Upper lobe of right lung (tissue), 1 donor: ENCODE measurements at places on chromosomes 4 and X. TPM values are rescaled to one million over a fixed set of nuclear protein-coding genes. Genes with fewer than 3 reads are reported as not detected.
A peak's percentile ranks its signal among the peaks of the same experiment; 100 is the strongest.

- no peaks in the 10 kb centered on the region for H3K36me3 ChIP-seq
- no peaks in the 10 kb centered on the region for H3K27me3 ChIP-seq
- DNase-seq: peak; percentile 94
- H3K27ac ChIP-seq: peak overlapping the region; percentile 55
- peaks cover 3% of the 10 kb centered on the region for H3K4me1 ChIP-seq
These were observed 1.3 kb upstream of the EOLA1 start for GRCh38 chrX:149539283-149540130.

SLC38A5 gene
- total RNA-seq: 21.5 TPM

- H3K27me3 ChIP-seq: no peaks in the 10 kb centered on the region
- H3K4me3 ChIP-seq: no peak overlapping the region
- no peak overlapping the region for H3K27ac ChIP-seq
- H3K36me3 ChIP-seq: no peaks in the 10 kb centered on the region
- H3K4me1 ChIP-seq: no peaks in the 10 kb centered on the region
These were observed 68.4 kb downstream of the DHRSX start for GRCh38 chrX:2432298-2432863.

GRCh38 chr4:13653766-13654161, 26.2 kb upstream of the BOD1L1 start:
- H3K27ac ChIP-seq: no peak overlapping the region
- H3K27me3 ChIP-seq: peaks cover 3% of the 10 kb centered on the region
- peaks cover 5% of the 10 kb centered on the region for H3K4me1 ChIP-seq
- H3K4me3 ChIP-seq: peak overlapping the region; percentile 52
- H3K36me3 ChIP-seq: no peaks in the 10 kb centered on the region
- no peak for DNase-seq

- no peak for DNase-seq
- no peaks in the 10 kb centered on the region for H3K36me3 ChIP-seq
- no peaks in the 10 kb centered on the region for H3K27me3 ChIP-seq
These were observed 65.4 kb upstream of the ENPP6 start for GRCh38 chr4:184282895-184283654.

- peaks cover 13% of the 10 kb centered on the region for H3K4me1 ChIP-seq
- H3K4me3 ChIP-seq: no peak overlapping the region
- DNase-seq: no peak
These were observed 8.0 kb downstream of the PPARGC1A start for GRCh38 chr4:23881674-23882337.

DNA sequence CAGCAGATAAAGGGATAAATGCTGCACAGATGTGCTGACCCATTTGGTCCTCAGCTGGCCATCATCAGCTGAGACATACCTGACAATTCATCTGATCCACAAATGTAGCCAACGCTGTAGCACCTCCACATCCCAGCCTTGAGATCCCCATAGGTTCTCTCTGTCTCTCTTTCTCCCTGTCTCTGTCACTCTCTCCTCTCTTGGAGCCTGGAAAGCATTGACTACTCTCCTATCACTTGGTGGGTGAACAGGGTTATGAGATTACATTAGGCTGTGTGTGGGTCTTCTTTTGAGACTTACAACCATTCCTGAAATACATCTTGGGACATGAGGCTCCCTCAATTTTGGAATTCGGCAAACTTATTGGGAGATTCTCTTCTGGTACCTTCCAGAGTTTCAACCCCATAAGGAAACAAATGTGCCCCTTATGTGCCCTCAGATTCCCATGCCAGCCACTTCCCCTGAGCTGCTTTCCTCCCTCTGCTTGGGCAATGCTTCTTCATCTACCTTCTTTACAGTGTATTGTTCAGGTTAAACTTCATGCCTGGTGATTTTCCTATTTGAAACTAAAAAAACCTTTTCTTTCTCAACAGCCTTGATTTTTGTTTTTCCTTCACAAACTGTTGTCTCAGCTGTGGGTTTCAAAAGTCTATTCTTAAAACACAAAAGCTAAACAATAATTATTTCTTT, 29.1 kb upstream of the FGF2 start:
- H3K36me3 ChIP-seq: no peaks in the 10 kb centered on the region
- no peak overlapping the region for H3K4me3 ChIP-seq
- no peak for DNase-seq
- no peaks in the 10 kb centered on the region for H3K27me3 ChIP-seq
- H3K27ac ChIP-seq: peak overlapping the region; percentile 58

DUSP21 gene
- not detected for total RNA-seq

- no peaks in the 10 kb centered on the region for H3K4me1 ChIP-seq
- DNase-seq: no peak
- no peak overlapping the region for H3K27ac ChIP-seq
- no peak overlapping the region for H3K4me3 ChIP-seq
- no peaks in the 10 kb centered on the region for H3K27me3 ChIP-seq
- H3K36me3 ChIP-seq: no peaks in the 10 kb centered on the region
These were observed 39.1 kb downstream of the HEPH start for GRCh38 chrX:66203114-66203513.

DIPK2B gene
- 27.7 TPM for total RNA-seq

- H3K27ac ChIP-seq: no peak overlapping the region
- no peaks in the 10 kb centered on the region for H3K4me1 ChIP-seq
- DNase-seq: no peak
- H3K4me3 ChIP-seq: no peak overlapping the region
- no peaks in the 10 kb centered on the region for H3K27me3 ChIP-seq
These were observed 30.5 kb upstream of the TTC29 start for GRCh38 chr4:146976145-146976544.

GRCh38 chr4:184815046-184815877, 10.5 kb downstream of the ACSL1 start:
- peaks cover 58% of the 10 kb centered on the region for H3K4me1 ChIP-seq
- H3K36me3 ChIP-seq: no peaks in the 10 kb centered on the region
- H3K4me3 ChIP-seq: peak overlapping the region; percentile 21
- DNase-seq: peak; percentile 88
- H3K27me3 ChIP-seq: no peaks in the 10 kb centered on the region

- no peaks in the 10 kb centered on the region for H3K4me1 ChIP-seq
- no peak overlapping the region for H3K27ac ChIP-seq
- no peaks in the 10 kb centered on the region for H3K36me3 ChIP-seq
- no peak overlapping the region for H3K4me3 ChIP-seq
These were observed 53.7 kb upstream of the NKX1-1 start for GRCh38 chr4:1459722-1460511.

DNA sequence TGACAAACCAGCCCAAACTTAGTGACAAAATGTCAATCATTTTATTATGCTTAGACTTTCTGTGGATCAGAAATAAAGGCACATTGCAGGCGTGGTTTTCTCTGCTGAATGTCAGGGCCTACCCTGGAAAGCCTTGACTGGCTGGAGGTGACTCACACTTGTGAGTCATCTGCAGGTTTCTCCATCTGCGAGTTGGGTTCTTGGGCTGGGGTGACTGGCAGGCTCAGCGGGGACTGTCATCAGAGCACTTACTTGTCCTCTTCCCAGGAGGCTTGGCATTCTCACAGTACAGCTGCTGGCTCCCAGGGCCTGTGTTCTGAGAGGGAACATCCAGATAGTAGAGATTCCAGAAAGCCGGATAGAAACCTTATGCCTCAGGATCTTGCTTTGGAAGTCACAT, 153.8 kb upstream of the AGA start:
- no peak for DNase-seq
- H3K27ac ChIP-seq: no peak overlapping the region
- H3K27me3 ChIP-seq: no peaks in the 10 kb centered on the region
- no peaks in the 10 kb centered on the region for H3K4me1 ChIP-seq
- no peak overlapping the region for H3K4me3 ChIP-seq
- no peaks in the 10 kb centered on the region for H3K36me3 ChIP-seq

DNA sequence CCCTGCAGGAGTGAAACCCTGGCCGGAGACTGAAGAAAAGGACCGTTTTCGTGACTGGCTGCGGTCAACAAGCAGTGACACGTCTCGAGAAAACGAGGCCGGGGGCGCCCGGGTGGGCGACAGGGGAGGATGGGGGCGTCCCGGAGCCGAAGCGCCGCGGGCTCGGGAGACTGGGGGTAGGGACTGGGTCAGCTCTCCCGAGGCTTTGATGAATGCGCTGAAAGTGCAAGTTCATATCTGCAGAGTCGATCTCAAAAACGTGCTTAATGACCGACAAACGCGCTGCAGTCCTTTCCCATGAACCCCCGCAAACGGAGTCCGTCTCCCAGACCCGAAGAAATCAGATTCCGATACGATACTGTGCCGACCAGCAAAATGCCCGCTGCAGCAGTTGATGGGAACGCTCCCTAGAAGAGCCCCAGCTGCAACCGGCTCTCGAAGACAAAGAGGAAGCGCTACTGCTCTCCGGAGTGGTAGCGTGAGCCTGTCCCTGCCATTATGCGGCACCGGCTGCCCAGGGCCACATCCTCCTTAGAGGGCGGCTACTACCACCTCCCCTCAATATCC, 806 bp upstream of the CD99L2 start:
- H3K27ac ChIP-seq: peak overlapping the region; percentile 68
- peak; percentile 67 for DNase-seq
- H3K4me3 ChIP-seq: peak overlapping the region; percentile 63
- H3K36me3 ChIP-seq: no peaks in the 10 kb centered on the region

DNA sequence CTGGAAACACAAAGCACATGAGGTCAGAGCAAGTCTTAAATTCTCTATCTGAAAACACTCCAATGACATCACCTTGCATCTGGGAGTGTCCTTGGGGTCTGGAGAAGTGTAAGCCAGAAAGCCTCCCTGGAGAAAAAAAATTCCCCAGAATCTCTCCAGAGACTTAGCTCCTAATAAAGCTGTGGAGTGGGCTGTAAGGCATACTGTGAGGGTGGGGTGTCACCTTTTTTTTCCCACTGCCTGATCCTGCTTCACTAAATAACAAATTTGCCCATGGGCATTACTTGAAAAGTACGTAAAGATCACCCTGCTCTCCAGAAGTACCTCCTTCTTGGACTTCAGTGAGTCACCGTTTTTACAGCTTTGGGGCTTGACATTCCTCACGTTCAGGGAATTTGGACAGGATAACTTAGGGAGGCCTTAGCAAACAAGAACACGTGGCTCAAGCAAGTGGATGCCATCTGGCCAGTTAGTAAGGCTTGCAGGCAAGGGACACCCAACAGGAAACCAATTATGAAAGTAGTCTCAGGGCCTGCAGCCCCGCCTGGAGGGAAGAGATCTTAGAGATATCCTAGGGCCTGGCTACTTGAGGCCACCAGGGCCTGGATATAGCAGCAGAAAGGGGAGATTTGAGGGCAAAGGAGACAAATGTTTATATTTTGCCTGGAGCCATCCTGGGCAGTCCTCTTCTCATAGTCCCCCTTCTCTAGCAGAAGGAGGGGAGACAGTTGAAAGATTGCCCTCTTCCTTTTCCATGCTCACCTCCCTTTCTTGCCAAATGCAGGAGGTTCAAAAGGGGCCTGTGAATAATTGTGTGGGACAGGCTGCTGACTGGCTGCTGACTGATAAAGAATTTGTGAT, 60.1 kb upstream of the PLAC1 start:
- no peaks in the 10 kb centered on the region for H3K36me3 ChIP-seq
- peak; percentile 60 for DNase-seq
- H3K4me1 ChIP-seq: no peaks in the 10 kb centered on the region
- H3K27ac ChIP-seq: peak overlapping the region; percentile 30
- H3K27me3 ChIP-seq: no peaks in the 10 kb centered on the region

DNA sequence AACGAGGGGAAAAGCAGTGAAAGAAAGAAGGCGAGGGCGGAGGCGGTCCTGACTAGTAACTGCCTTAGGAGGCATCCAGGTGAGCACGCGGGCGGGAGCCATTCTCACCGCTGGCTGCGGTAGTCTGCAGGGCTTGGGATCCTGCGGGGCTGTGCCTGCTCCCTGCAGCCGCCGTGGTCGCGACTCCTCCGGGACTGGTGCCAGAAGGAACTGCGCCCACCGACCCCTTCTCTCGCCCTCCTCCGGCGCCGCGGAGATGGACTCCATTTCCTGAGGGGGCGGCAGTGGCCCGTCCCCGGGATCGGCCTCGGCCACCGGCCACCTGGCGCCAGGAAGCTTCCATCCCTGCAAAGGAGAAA, 543 bp downstream of the NFXL1 start:
- H3K4me1 ChIP-seq: peaks cover 10% of the 10 kb centered on the region
- H3K27me3 ChIP-seq: no peaks in the 10 kb centered on the region
- H3K27ac ChIP-seq: peak overlapping the region; percentile 79
- H3K36me3 ChIP-seq: peaks cover 14% of the 10 kb centered on the region
- DNase-seq: peak; percentile 77
- peak overlapping the region; percentile 83 for H3K4me3 ChIP-seq

- H3K27ac ChIP-seq: no peak overlapping the region
- H3K36me3 ChIP-seq: no peaks in the 10 kb centered on the region
- H3K27me3 ChIP-seq: no peaks in the 10 kb centered on the region
- DNase-seq: no peak
- H3K4me1 ChIP-seq: no peaks in the 10 kb centered on the region
These were observed 166.8 kb downstream of the COL4A6 start for GRCh38 chrX:108271397-108271787.

- no peak overlapping the region for H3K4me3 ChIP-seq
- H3K27me3 ChIP-seq: no peaks in the 10 kb centered on the region
- no peaks in the 10 kb centered on the region for H3K4me1 ChIP-seq
- H3K36me3 ChIP-seq: no peaks in the 10 kb centered on the region
- DNase-seq: no peak
These were observed 51.8 kb upstream of the VEGFD start for GRCh38 chrX:15435836-15436619.

DNA sequence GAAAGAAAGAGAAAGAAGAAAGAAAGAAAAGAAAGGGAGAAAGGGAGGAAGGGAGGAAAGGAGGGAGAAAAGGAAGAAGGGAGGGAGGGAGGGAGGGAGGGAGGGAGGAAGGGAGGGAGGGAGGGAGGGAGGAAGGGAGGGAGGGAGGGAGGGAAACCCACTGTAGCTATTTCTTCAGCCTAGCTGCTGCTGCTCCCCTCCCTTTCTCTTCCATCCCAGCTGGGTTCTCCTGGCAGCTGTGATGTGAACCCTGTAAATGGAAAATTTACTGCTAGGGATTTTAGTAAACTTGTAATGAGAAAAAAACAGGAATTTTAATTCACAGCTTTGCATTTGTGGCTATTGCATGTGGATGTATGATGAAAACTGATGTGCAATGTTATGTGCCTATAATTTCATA, 8.0 kb downstream of the NR0B1 start:
- H3K27me3 ChIP-seq: no peaks in the 10 kb centered on the region
- H3K4me3 ChIP-seq: no peak overlapping the region
- no peaks in the 10 kb centered on the region for H3K4me1 ChIP-seq
- H3K27ac ChIP-seq: no peak overlapping the region
- no peak for DNase-seq
- no peaks in the 10 kb centered on the region for H3K36me3 ChIP-seq

BEX1 gene
- 1.0 TPM for total RNA-seq

PAGE2 gene
- total RNA-seq: not detected

GRCh38 chrX:39903343-39903742, 194.4 kb downstream of the BCOR start:
- DNase-seq: no peak
- H3K27me3 ChIP-seq: no peaks in the 10 kb centered on the region
- H3K36me3 ChIP-seq: no peaks in the 10 kb centered on the region
- no peak overlapping the region for H3K27ac ChIP-seq

GRCh38 chr4:77703666-77704065, 98.0 kb downstream of the CXCL13 start:
- no peak overlapping the region for H3K27ac ChIP-seq
- no peaks in the 10 kb centered on the region for H3K4me1 ChIP-seq
- no peaks in the 10 kb centered on the region for H3K27me3 ChIP-seq
- H3K36me3 ChIP-seq: no peaks in the 10 kb centered on the region
- no peak for DNase-seq
- no peak overlapping the region for H3K4me3 ChIP-seq

- no peaks in the 10 kb centered on the region for H3K27me3 ChIP-seq
- DNase-seq: no peak
- H3K27ac ChIP-seq: no peak overlapping the region
These were observed 876 bp downstream of the HPRT1 start for GRCh38 chrX:134460862-134461220.

DMRTC1B gene
- 0.29 TPM for total RNA-seq

- H3K27ac ChIP-seq: no peak overlapping the region
- DNase-seq: no peak
These were observed 66.4 kb upstream of the GUCY1A1 start for GRCh38 chr4:155600244-155600643.

CYLC1 gene
- not detected for total RNA-seq
